ENCODE measurements at places on chromosomes 4 and X.

DNA sequence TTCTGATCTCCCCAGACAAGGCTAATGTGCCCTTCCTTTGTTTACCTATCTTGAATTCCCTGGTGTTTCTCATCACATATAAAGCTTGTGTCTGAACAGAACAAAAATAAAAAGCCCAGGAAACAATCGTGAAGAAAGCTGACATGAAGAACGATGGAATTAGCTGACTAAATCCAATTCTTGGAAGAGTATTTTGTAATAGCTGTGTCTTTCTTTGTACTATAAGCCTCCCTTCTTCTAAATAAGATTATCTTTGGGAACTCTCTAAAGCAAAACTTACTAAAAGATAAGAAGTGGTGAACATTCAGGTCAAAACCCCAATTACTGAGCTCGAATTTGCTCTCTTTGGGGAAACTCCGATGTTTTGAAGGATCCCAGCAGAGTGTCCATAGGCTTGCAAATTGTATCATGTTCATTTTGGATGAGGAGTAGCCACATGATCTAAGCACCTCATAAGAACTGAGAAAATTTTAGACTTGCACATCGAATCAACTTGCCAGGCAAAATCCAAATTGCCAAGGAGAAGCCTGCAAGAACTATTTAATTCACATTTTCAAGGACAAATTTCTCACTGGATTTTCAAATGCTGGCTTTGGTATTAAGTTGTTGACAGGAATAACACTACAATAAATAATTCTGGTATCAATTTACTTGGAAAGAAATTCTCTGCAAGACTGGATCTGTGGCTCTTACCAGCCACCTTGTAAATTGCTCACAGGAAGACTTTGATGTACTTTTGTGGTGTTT is 106.2 kb downstream of the LNX1 start:
- no peak for DNase-seq

DNA sequence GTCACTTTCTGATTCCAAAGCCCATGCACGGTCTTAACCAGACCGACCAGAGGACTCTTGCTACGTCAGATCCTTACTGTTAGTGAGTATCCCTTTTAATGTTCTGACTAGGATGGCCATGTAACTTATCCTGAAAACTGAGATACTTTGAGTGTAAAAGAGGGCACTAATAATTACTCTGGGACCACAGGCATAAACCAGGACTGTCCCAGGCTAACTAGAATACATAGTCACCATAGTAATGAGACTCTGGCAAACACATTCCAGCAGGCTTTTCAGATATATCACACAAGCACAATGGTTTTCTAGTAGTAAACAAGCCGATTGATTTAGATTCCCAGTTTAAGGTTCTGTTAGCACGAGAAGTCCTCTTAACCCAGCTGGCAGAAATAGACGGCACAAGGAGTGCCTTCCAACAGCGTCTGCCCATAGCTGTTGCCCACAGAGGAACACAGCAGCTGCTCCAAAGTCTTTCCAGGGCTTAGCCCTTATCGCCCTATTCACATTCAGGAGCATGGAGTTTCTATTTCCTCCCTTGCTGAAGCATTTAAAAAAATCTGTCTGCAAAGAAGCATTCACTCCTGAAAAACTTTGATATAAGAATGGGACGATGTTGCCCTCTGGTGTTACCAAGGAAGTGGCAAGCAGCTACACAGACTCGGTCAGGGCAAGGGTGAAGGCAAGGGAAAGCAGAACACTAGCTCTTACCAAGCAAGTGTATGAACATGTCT is 92.4 kb downstream of the CXCL13 start:
- no peak for DNase-seq

GRCh38 chr4:123896446-123897071 is 500.0 kb downstream of the SPRY1 start:
- no peak for DNase-seq

DNA sequence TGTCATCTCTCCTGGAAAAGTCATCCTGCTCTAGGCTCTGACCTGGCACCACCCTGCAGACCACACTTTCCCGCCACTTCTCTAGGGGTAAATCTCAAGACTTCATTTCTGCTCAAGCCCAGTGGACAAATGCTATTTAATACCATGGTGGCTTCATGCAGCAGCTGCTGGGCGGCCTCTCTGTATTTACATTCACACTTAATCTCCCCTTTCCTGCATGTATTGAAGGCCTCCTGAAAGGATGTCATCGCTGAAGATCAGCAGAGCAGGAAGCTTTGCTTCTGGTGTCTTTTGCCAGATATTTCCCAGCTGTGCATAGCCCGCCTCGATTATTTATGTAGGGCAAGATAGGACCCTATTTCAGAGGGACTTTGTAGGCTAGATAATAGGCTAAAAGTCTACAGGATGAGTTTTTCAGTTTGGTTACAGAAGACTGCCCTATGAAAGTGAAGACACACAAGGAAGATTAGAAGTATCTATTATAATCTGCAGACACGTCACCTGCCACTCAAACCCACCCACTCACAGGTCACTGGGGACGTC is 17.2 kb downstream of the PROM1 start:
- DNase-seq, result no peak

- DNase-seq, result no peak
These were observed 1.2 kb downstream of the TAF1 start for GRCh38 chrX:71367396-71367795.

Measured in GM19239 (cell line).